Tibial artery (tissue), 4 donors: ENCODE measurements at places on chromosomes 12 and 14.

GRCh38 chr12:19323805-19324204, 115.5 kb upstream of the AEBP2 start:
- DNase-seq: no peak

DNA sequence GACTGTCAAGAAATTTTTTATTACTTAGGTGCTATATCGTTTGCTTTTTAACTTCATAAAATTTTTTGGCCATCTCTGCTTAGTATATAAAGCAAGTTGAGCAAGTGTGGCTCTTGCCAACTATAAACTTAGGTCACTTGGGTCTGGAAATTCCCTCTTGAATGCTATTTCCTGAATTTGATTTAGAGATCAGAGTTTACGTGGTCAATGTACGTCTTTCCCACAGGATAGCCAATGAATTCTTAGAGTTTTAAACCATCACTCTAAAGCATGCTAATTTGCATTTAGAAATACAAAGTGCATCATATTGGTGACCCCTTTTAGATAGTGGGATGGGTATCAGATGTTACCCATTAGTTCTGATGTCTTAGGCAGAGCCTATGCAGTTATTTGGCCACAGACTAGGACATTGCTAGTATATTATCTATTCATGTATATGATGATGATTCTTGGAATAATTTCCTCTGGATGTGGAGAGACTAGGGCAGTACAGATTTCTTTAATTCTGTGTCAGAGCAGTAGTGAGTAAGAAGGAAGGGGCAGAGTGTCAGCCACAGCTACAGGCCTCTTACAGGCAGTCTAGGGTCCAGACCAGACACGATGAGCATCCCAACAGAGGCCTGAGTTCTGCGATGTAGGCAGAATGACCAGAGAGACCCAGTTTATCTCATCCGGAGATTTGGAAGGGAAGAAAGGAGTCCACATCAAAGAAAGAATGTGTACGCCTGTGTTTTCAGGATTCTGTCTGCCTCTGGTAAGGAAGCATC, 30.3 kb downstream of the SCN8A start:
- no peak for DNase-seq

GRCh38 chr14:104864267-104865080, 594 bp upstream of the CEP170B start:
- no peak for DNase-seq

- DNase-seq: peak; percentile 59
These were observed 41.2 kb downstream of the ADGRD1 start for GRCh38 chr12:130994821-130995375.

DNA sequence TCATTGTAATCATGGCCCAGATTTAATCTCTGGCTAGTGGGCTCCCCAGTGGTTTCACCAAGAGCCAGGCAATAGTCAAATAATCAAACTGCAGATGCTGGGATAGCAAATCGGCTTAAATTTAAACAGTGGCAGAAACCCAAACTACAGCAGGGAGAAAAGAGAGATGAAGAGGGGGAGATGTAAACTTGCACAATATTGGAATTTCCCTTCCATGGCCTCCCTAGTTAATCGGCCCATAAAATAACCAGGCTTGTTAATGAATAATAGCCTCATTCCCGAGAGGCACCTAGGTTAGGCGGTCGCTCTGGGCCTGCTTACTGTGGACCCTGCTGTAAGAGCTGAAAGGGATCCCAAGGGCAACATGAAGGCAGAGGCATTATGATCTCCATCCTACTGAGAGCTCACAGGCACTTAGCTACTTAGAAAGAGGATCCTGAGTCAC, 116.2 kb downstream of the NUAK1 start:
- DNase-seq: no peak

- no peak for DNase-seq
These were observed 34.8 kb upstream of the TESC start for GRCh38 chr12:117134059-117134458.

GRCh38 chr12:7844116-7844515, 28.6 kb downstream of the SLC2A14 start:
- no peak for DNase-seq
